ENCODE measurements at places on chromosomes 12 and 14.
A peak's percentile ranks its signal among the peaks of the same experiment; 100 is the strongest.

DNA sequence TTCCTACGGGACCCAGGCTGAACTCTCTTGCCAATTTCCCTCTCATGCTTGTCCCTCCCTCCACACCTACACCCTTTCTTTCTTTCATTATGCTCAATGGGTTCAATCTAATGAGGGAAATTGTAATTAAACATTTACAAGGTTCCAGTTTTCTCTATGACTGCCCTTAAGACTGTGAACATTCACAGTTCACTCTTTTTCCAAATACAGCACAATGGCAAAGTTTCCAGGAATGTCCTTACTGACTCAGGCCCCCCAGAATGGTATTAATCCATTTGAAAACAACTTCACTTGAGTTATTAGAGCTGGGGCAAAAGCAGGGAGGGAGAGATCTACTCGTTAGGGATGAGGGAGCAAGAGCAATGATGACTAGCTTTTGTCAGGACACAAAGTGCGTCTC is 892.1 kb downstream of the NRXN3 start:
- no peak for DNase-seq

DNA sequence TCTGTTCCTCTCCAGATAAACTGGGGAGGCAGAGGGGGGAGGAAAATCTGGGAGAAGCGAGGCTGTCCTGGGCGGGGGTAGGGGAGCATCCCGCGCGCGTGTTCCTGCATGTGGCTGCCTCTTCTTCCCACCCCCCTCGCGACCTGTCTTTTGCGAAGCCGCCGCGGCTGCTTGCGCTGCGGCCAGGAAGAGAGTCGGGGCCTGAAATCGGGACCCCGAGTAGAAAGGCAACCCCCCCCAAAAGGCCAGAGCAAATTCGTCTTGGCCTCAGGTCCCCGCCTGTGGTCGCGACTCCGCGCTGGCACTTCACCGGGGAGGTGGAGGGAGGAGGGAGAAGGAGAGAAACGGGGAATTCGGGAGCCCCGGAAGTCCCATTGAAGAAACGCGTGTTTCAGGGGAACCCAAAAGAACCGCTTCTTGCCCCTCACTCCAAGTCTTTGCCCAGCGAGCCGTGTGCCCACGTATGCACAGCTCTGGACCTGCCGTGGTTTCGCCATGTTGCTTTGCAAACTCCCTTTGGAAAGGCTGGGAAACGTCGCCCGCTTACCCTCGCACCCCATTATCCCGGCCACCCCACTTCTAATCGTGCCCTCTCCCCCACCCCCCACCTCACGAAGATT is 944 bp downstream of the CCND2 start:
- no peak for DNase-seq

DNA sequence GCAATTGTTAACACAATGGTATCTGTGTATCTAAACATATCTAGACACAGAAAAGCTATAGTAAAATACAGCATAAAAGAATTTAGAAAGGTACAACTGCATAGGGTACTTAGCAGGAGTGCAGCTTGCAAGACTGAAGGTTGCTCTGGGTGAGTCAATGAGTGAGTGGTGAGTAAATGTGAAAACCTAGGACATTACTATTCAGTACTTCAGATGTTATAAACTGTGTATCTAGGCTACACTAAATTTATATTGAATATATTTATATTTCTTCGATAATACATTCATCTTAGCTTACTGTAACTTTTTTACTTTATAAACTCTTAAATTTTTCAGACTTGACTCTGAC is 409.0 kb upstream of the DCN start:
- DNase-seq, result no peak

DNA sequence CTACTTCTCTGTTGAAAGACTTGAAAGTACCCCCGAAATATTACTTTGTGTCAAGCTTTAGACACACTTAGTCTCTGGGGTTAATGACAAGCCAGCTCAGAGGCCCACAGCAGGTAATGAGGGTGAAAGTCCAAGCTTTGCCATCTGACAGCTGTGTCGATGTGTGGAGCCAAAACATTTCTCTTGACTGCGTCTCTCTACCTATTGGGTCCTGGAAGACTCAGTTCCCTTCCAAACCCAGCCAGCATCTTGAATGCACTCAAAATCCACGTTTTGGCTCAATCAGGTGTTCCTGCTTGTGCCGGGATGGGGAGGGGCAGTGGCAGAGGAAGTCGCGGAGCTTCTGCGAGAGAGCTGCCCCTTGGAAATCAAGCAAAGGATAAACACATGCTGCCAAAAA is 3.2 kb downstream of the PLXNC1 start:
- no peak for DNase-seq

DNA sequence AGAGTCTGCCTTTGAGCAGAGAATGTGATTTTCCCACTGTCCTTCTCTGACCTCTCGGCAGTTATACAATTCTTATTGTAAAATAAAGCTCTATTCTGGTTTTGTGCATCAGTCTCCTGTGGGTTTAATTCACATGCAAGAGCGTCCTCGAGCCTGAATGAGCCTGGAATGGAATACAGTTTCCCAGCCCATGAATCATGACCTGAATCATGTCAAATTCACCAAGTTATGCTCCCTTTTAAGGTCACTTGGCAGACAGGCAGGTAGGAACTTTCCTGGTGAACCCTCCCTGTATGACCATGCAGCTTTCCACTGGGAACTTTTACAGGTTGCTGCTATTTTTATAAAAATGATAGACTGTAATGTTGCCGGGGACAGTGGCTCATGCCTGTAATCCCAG is 41.7 kb downstream of the BICD1 start:
- DNase-seq, result no peak

GRCh38 chr14:28576523-28576922 is 190.1 kb upstream of the FOXG1 start:
- no peak for DNase-seq

GRCh38 chr14:25833341-25834126 is 764.3 kb downstream of the NOVA1 start:
- peak; percentile 12 for DNase-seq

- DNase-seq, result no peak
Observed at GRCh38 chr12:104656921-104657320, 200.2 kb downstream of the CHST11 start.

DNA sequence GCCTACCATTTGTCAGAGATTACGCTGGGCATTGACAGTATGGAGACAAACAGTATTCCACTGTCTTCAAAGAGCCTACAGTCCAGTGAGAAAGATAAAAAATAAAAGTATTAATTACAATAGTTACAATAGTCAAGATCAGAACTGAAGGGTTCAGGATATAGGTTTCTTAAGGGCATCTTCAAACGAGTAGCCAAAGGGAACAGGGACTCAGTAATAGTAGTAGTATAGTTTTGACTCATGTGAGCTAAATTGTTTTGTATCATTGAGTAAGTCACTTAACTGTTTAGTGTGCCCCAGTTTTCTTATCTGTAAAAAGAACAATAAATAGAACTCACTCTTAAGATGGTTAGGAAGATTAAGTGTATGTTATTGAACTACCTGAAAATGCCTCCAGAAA is 123.6 kb downstream of the METTL25 start:
- DNase-seq, result no peak

DNA sequence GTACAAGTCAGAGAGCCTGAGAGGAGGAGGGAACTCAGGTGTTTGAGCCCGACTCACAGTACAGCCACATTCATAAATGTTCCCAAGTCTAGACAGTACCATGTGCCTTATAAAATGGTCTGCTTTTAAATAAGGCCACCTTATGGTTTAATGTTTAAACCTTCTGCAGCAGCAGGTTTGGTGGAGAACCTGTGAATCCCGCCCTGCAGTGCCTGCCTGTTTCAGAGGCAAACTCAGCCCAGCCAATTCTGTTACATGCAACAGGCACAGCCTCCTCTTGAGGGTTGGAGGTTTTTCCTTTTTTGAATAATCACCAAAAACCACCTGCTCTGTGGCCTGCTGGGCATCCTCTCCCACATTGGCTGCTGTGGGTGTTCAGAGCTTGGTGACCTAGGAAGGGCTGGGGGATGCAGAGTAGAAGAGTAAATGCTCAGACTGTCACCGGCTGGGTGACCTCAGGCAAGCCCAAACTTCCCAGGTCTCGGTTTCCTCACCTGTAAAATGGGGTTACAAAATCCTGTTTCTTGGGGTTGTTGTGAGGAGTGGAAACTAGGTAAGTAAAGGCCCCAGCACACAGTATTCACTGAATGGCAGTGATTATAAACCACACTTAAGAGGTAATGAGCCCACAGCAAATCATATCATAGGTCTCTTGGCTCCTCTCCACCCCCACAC is 28.0 kb downstream of the NUAK1 start:
- DNase-seq, result no peak

DNA sequence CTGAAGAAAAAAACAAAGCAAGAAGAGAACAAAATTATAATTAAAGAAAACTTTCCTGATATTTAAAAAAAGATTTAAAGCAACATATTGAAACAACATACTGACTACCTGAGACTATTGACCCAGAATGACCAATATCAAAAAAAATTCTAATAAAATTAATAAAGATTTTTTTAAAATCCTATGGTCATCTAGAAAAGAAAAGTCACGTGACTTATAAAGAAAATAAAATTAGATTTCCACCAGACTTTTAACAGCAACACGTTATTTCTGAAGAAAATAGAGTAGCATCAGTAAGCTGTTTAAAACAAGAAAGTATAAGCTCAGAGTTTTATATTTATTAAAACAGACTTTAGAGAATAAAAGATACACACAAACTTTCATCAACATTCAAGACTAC is 238.0 kb downstream of the C12orf42 start:
- DNase-seq, result no peak

GRCh38 chr14:48726080-48726642 is 860.0 kb downstream of the RPS29 start:
- DNase-seq, result no peak

Measured in BE2C (cell line).